Left cardiac atrium (tissue), 4 donors: ENCODE measurements at places on chromosomes 3 and 15. TPM values are rescaled to one million over a fixed set of nuclear protein-coding genes. Genes with fewer than 3 reads are reported as not detected.

GRCh38 chr15:65795663-65796216, 3.6 kb upstream of the DENND4A start:
- no peak for DNase-seq

GRCh38 chr15:90829942-90830440, 38.4 kb upstream of the FURIN start:
- DNase-seq = no peak

GRCh38 chr3:115275896-115276295, 128.8 kb upstream of the ZBTB20 start:
- DNase-seq = no peak

HRH1 gene
- total RNA-seq = 3.5 TPM

DNA sequence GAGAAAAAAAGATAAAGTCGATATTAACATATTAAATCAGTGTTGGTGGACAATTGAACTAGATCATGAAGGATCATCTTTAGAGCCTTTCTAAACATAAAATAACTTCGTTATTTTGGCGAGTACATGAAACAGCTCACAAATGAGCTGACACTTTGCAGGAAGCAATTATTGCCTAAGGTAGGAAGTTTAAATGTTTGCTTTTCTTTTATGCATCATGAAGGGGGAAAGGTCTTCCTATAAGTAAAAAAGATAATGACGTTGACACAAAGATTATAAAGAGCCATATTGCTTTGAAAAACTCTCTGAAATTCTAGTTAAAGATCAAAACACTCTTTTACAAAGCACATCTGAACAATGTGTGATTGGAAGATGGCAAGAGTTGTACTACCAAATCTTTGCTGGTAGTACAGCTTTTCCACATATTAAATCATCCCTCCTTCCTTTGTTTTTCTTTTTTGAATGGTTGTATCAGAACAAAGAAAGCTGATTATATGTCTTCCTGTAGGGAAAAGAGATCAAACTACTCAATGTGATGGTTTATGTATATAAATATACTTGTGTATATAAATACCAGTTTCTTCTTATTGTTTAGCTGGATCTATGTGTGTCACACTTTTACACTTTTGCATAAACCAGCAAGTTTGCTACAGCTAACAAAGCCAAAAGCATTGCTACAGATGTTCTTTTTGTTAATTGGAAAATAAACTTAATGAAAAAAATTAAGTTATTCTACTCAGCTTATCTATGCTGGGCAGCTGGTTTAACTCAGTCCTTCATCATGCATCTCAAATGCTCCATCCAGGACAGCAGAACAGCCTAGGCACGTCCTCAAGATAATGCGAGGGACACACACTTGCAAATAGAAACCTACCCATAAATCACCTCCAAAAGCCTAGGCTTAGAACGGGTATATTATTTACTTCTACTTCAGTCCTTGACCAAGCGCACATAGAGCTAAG, 850.8 kb upstream of the ROBO1 start:
- DNase-seq = no peak

WDR93 gene
- not detected for total RNA-seq

GRCh38 chr15:101614001-101614585, 38.1 kb downstream of the TM2D3 start:
- no peak for DNase-seq

DNA sequence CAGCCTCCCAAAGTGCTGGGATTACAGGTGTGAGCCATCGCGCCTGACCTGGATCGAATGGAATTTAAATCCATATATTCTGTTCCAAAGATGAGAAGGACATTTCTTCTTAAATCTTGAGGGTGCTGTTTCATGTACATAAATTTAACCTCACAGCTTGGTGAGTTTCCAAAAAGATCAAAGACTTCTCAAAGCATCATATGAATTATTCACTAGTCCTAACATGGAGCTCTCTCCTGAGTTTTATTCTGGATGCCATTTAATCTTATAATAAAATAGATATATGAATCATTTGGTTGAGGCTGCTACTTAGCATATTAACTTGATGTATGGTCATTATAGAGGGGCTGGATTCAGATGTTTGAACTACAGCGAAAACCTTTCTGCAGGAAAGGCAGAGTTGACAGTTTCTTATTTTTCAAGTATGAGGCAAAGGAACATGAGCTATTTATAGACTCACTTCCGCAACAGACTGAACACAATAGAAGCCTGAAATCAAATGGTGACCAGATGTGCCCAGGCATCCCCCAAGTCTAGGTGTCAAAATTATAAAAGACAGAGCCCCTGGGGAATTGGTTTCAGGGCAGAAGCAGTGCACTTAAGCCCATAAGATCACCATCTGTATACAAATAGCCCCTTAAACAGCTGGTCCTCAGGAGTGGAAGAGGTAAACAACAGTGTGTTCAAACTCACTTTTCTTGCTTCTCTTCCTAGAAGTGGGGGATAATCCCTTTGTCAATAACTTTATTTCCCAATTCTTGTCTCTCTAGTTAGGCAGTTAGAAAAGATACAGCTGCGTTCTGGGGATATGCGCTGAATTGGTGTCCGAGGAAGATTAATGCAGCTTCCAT, 29.7 kb downstream of the STARD9 start:
- DNase-seq = no peak

- DNase-seq = no peak
Observed at GRCh38 chr3:177262396-177262795, 65.1 kb upstream of the TBL1XR1 start.

CDHR4 gene
- total RNA-seq = 0.24 TPM

DNA sequence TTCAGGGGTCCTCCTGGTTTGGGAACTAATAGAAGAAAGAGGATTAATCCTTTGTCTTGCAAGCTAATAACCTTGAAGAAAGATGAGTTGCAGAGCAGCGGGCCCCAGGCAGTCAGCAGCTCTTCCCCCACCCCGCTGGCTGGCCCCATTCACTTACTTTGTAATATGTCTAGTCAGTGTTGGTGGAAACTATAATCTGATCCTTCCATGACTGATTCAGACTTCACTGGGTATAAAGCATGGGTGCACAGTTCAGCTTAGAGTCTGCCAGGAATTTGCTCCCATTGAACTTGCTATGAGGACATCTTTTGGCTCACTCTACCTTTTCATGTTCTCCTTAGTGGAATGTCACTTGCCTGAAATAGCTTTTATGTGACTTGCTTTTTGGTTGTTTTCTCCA, 117.7 kb downstream of the CCNL1 start:
- no peak for DNase-seq

- DNase-seq = no peak
Observed at GRCh38 chr3:58071480-58071971, 63.3 kb downstream of the FLNB start.

GATM gene
- 47.4 TPM for total RNA-seq

NAA50 gene
- 65.7 TPM for total RNA-seq

DNA sequence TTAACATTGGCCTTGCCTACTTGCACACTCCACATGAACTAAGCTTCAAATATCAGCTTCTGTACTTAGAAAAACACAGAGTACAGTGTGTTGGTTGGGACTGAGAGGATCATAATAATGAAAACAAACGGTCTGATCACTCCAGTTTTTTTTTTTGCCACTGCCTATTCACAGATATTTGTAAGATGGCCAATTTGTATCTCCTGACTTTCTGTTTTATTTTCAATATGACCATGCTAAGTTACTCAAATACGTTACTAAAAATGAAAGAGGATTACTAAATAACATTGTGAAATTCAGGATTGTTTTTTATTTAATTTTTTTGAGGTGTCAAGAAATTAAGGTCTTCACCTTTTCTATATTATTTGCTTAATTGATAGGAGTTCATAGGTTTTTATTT, 595.1 kb downstream of the TUSC7 start:
- no peak for DNase-seq

DLL4 gene
- 8.5 TPM for total RNA-seq

GRCh38 chr15:51768018-51768417, 16.6 kb downstream of the TMOD2 start:
- DNase-seq = no peak
